ENCODE measurements at places on chromosomes 4 and X. TPM values are rescaled to one million over a fixed set of nuclear protein-coding genes. Genes with fewer than 3 reads are reported as not detected.

GRCh38 chr4:34953145-34953799 is 1291.0 kb downstream of the ARAP2 start:
- peak; percentile 73 for DNase-seq

The KLF3 gene
- total RNA-seq, result 25.3 TPM

DNA sequence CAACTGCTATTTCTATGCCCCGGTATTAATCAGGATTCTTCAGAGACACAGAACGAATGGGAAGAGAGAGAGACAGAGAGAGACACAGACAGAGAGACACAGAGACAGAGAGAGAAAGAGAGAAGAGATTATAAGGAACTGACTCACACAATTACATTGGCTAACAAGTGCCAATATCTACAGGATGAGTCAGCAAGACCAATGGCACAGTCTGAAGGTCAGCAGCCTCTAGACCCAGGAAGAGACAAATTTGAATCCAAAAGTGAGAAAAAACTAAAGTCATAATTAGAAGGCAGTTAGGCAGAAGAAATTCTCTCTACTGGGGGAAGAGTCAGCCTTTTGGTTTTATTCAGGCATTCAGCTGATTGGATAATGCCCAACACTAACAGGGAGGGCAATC is 187.3 kb downstream of the MAB21L2 start:
- no peak for DNase-seq

DNA sequence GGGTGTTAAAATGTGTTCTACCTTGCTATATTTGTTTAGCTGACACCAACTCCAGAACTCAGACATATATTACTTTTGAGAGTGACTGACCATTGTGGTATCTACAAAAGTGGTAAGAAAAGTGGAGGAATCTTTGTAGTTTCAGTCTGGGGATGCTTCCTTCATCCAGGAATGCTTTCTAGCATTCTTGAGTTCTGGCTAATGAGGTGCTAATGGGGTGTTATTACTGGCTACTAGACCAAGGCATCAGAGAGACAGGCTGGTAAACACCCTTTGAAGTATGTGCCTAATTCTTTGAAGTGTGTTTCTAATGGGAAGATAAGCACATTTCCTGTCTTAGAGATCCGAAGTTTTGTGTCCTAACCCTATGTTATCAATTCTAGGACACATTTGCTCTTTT is 310.4 kb downstream of the SPRY1 start:
- no peak for DNase-seq

The FRG2 gene
- total RNA-seq, result not detected

Measured in cardiac septum (tissue), 1 donor.